ENCODE measurements at places on chromosomes 7 and 10.
A peak's percentile ranks its signal among the peaks of the same experiment; 100 is the strongest.

GRCh38 chr7:67462781-67463191, 466.2 kb downstream of the TYW1 start:
- peak; percentile 82 for ATAC-seq

DNA sequence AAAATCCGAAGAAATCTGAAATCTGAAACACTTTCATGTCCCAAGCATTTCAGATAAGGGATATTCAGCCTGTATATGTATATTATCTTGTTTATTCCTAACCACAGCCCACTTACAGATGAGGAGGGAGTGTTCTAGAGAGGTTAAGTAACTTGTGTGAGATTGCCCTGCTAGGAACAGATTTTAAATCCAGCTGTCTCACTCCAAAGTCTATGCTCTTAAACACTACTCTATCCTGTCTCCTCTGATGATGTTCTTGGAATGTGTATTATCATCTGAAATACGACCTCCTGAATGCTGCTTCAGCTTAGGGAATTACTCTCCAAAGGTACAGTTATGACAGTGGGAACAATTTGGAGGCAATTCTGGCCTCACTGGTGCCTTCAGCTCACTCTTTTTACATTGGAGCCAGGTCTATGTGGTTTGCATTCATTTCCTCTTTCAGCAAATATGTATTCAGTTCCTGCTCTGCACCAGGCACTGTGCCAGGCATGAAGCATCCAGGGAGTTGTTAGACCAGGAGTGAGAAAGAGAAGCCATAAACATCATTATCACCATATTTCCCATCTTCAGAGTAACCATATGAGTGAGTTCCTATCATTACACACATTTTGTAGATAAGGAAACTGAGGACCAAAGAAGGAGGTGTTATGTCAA, 70.2 kb downstream of the NOC3L start:
- ATAC-seq, result no peak

- ATAC-seq, result no peak
These were observed 178.2 kb upstream of the ITGB1 start for GRCh38 chr10:33136271-33136670.

DNA sequence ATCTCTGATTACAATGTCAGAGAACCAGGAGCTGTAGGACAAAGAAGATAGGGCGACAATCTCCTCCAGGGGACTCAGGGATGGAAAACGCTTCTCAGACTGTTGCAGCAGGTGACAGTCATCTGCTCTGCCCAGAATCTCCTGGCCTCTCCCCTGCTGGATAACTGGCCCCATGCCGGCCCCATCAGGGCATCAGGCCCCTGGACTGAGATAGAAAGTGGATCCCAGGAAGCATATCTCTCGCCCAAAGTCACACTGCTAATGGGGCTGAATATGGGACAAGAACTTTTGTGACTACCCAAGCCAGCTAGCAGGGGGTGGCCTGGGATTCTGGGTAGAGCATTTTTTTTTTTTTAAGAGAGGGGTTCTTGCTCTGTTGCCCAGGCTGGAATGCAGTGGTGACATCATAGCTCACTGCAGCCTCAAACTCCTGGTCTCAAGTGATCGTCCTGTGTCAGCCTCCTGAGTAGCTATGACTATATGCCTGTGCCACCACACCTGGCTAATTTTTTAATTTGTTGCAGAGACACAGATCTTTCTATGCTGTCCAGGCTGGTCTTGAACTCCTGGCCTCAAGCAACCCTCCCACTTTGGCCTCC, 20.5 kb upstream of the MLXIPL start:
- no peak for ATAC-seq

- ATAC-seq, result peak; percentile 37
These were observed 92.6 kb downstream of the JAZF1 start for GRCh38 chr7:28088032-28088431.

DNA sequence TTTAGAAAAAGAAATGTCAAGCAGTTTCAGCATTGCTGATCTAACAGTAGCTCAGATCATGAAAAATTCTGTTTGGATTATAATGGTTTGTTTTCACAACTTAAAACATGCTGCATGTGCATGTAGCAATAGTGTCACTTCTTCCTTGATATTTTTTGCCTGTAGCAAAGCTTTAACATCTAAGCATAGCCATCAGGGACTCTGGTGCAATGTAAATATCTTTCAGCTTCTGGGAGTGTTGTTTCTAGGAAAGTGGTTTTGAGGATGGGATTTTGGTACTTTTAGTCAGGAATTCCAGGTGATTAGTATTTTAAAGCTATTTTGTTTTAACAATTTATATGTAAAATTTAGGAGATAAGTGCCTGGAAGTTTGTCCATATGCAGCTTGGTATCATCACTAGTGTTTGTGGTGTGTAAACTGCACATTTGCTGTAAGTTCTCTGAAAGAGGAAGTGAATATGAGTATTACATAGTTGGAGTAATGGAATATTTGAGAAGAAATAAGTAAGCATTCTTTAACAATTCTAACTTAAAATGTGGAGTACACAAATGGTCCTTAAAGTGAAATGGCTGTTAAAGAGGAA, 1.9 kb downstream of the RSBN1L start:
- no peak for ATAC-seq

DNA sequence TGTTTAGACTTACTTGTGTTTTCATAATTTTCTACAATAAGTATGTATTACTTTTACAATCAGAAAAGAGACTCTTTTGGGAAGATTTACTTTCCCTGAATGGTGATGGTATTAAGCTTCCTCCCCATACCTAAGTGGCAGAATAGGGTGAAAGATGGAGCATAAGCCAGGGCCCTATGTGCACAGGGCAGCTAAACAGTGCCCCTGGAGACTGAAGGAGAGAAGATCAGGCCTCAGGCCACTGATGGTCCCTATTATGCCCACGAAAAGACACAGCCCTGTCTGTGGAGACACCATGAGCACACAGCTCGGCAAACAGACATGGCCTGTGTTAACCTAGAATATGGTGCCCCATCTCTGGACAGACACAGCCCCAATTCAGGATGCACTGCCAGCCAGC, 139.4 kb downstream of the OAT start:
- no peak for ATAC-seq

DNA sequence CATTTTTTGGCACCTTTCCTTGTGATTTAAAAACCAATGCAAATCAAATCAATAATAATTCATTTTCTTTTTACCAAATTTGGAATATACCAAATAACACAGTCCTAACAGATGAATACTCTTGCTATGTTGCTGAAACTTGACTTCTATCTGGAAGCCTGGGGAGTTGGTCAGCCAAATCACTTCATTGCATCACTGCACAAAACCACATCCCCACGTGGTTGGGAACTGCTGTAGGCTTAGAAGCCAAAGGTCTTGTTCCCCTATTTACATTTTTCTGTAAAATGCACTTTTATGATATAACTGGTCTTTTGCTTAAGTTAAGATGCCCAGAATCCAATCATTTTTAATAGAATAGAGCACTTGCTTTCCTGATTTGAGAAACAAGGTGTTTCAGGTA, 15.2 kb downstream of the GPR85 start:
- ATAC-seq, result no peak

DNA sequence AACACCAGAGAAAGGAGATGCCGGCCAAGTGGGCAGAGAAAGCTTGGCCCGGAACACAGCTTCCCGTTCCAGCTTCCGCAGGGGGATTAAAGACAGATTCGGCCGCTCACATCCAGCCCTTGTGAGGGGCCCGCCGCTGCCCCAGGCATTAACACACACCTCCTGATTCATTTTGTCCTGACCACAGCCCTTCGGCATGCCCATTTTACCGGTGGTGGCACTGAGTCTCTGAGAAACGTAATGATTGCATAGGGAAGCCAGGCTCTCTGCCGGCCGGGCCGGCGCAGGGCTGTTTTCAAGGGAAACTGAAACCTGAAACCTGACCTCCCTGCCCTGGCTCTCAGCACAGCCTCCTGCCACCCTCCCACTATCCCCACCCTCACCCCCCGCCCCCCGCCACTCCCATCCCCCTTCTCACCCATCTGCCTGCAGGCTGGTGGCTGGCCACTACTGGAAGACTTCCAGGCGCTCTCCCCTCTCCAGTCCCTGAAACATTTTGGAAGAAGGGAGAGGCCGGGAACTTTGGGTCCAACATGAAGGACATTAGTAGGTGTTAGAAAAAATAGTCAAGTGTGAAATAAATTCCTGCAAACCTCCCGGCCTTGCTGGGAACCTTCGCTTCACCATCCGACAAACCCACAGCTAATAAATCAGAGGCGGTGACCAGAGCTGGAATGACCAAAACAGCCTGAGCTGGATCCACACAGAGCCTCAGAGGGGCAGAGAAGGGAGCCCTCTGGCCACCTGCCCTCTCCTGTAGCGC, 83.5 kb upstream of the CUX1 start:
- ATAC-seq, result peak; percentile 67

DNA sequence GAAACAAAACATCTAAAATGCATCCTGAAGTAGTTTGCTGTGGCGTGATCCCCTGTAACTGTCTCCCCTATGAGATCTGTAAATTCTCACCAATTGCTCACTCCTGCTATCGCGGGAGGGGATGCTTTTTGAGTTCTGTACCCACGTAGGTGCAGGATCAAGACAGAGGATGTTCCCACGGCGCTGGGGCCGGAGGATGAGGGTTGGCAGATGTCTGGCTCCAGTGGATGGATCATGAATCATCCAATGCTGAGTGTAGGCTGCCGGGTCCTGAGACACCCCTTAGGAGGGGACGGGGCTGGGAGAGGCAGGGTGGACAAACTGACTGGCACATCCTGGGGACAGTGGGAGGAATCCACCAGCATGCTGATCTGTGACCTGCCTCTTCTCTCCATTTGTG, 224.4 kb downstream of the USP6NL start:
- ATAC-seq, result no peak

DNA sequence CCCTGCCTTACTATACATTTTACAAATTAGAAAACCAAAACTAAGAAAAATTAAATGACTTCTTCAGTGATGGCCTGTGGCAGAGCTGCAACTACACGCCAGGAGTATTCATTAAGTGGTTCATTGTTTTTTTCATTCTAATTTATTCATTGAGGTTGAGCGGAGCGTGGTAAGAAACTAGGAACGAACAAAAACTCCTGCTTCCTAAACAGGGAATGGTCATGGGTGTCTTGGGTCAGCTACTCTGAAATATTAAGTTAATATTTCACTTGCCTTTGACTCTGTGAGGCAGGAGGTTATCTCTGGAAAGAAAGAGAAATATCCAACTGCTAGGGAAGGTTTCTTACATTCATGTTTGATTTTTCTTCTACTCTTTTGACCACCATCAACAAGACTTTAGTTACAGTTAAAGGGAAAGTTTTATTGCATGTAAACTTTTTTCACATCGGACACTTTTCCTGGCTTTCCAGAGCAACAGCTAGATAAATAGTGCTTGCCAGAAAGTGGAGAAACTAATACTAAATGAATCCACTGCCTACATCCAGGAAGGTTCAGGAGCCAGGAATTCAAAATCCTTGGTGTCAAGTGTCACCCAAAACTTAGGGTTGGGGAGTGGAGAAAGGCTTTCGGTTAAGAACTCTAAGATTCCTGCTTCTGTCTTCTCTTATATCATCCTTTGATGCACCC, 896 bp upstream of the GNG11 start:
- no peak for ATAC-seq

DNA sequence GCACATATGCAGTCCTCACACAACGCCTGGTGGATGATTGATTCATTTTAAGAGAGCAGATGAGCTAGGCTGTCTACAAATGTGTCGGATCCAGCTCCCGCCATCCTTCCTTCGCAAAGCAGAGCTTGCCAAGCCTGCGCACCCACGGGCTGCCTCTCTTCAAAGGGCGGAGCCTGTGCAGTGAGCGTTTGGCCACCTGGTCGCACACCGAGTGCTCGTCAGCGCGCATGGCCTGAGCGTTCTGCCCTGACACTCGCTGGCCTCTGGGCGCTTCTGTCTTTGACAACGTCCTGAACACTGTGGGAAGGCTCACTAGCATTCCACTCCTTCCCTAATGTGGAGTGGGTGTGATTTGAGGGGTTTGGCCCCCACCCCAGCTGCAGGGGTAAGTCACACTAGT, 47.1 kb upstream of the TMEM72 start:
- ATAC-seq, result no peak

DNA sequence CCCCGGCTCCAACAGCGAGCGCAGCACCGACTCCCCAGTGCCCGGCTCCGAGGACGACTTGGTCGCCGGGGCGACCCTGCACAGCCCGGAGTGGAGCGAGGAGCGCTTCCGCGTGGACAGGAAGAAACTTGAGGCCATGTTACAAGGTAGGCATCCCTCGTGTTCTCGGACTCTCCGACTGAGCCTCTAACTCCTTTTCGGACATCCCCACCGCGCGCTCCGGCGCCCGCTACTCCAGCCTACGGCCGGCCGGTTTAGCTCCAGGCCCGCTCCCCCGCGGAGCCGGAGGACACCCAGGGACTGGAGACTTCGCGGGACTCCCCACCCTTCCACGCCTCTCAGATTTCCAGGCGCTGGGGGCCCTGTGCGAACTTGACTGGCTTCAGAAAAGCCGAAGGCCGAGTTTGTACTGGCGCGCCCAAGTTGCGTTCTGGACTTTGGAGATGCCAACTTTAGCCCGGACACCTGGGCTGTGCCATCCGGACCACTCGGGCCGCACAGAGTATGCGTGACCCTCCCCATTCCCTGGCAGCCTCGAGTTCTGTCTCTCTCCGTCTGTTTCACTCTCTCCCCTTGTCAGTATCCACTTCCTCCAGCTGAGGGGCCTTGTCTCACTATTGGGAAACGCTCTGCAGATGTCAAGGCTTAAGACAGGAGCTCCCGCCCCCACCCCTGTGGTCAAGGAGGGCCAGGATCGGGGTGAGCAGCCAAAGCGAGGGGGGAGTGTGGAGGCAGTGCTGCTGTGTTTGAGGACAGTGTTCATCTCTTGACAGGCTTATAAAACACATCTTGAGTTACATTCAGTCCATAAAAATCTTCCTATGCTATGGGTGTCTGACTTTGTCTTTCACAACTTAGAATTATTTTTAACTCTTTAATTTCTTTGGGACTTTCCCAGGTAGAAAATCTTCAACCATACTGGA, 777 bp downstream of the BICC1 start:
- peak; percentile 74 for ATAC-seq
